ENCODE measurements at places on chromosomes 1 and 21.

GRCh38 chr1:78604643-78605042 is 15.6 kb upstream of the IFI44L start:
- DNase-seq: no peak

GRCh38 chr1:60044881-60045280 is 28.7 kb downstream of the C1orf87 start:
- DNase-seq: peak; percentile 85

GRCh38 chr1:238324211-238324864 is 433.6 kb upstream of the ZP4 start:
- no peak for DNase-seq

DNA sequence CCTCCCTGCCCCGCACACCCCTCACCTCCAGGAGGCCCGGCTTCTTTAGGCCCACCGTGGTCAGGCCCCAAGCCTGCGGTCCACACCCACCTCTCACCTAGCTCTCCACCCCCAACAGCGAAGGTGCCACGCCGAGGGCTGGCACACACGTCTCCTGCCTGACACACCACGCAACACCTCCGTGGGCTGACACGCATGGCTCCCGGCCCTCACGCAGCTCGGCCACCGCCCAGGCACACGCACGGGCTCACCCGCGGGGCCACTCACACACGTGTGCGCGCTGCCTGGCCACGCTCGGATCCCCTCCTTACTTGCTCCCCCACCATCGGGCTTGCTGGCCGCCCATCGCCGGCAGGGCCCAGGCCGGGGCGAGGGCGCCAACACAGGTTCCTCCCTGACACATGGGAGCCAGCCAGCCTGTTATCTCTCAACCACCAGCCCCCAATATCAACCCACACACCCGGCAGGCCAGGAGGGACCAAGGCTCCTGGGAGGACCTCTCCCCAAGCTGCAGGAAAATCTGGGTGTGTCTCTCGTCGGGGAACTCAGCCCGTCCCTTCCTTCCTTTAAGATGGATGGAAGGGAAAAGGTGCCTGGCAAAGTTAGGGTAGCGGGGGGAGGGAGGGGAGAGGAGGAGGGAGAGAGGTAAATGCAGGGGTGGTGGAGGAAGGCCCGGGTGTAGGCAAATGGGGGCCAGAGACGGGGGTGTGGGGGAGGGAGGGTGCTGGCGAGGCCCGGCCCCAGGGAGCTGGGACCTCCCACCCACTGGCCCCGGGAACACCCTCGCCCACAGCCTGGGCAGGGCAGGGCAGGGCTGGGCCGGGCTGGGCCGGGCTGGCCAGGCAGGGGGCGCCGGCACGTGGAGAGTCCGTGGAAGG is 546 bp downstream of the ELOVL1 start:
- no peak for DNase-seq

GRCh38 chr1:43233631-43234030 is 36.2 kb upstream of the TMEM125 start:
- no peak for DNase-seq

GRCh38 chr1:204192046-204192445 is 4.2 kb downstream of the KISS1 start:
- no peak for DNase-seq

DNA sequence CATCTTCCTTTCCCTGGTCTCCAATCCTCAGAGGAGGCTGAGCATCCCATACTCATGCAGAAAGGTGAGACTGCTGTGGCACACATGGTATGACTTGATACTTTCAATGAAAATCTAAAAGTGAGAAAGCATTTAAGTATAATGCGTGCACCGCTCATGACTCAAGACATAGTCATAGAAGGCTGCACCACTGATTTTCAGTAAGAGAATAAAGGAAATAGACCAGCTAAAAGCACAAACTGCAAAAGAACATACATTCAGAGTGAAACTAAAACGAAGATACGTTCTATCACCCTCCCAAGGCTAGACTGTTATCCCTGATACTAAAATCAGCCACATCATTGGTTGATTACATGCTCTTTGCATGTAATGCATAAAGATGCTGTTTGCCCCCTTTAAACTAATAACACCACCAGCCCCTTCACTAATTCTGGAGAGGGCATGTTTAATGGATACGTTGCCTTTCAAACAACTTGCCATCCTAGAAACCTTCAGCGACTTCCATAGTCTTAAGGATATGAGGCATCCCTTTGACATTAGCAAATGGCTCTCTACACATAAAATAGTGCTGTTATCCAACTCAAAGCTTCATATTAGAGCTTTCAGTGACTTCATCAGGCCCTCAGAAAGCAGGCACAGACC is 2.1 kb downstream of the PLD5 start:
- DNase-seq: no peak

DNA sequence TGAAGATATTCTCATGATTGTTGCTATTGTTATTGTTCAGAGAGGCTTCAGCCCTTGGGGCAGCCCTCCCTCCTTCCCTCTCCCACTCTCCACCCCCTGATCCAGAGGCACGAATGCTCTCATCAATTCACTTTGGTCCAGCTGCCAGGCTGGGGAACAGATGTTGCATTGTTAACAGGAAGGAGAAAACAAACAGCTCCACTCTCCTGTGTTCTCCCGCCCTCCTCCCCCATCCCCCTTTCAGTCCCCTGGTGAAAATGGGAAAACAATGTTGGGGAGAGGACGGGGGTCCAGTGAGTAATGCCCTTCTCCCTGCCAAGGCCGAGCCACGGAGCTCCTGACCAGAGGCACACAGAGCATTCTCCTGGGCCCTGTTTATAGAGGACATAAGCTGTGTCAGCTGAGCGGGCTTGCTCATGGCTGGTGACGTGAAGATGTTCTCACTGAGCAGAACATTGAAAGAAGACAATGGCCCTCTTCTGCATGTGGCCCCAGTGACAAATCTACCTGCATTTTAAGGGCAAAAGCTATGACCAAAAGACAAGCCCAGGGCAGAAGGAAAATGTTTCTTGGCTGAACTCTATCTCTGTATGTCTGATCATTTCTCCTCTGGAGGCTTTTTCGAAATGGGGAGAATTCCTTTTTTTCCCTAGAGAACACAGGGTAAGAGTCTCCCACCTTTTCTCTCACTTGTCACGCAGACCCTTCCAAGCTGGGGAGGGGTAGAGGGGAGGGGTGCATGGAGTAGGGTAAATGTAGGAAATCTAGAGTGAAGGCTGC is 111.7 kb downstream of the GLUL start:
- peak; percentile 29 for DNase-seq

DNA sequence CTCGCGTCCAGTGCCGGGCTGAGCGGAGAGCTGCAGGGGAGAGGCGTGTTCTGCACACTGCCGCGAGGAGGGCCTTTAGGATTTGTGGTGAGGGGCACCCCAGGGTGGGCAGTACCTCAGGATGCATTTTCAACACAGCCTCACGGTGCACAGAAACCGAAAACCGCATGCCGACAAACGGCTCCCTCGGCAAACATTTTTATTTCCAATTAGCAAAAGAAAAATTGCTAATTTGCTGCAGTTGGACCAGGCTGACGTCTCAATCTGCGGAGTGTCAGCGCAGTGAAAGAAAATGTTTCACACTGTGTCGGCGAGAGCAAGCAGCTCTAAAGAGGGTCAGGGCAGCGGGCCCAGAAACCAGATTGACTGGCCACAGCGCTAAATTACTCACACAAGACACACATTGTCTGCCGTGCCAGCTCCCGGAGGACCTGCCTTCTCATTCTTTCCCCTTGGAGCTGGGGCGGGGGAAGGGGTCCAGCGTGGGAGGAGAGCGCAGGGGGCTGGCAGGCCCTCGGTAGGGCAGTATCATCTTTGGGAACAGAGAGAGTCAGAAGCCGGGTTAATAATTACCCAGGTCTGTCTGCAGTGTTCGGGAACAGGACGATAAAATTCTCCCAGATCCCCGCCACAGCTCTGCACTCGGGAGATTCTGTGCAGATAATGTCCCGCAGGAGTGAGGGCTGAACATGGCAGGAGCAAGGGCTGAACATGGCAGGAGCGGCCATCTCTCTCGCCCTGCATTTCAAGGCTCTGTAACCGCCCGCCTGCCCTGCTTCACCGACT is 150.2 kb downstream of the PRDM16 start:
- DNase-seq: peak; percentile 19

- no peak for DNase-seq
Measured at GRCh38 chr1:162366671-162367070, 10.0 kb downstream of the SPATA46 start.

DNA sequence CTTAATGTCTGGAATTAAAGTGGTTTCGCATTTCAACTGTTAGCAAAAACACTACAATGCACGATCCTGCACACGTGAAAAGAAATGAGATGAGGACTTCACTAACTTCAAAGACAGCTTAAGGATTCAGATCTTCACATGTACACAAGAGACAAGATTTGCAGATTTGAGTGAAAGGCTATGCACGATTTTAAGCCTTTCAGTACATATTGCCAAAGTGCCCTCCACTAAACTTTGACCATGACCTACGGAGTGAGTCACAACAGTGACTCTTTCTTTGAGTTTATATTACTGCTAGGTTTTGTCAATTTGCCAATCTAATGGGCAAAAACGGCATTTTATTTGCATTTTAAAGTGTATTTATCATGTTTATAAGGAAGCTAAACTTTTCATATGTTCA is 41.2 kb upstream of the CR1L start:
- no peak for DNase-seq

GRCh38 chr1:217138799-217139466 is 415.7 kb upstream of the ESRRG start:
- DNase-seq: no peak

- DNase-seq: no peak
Measured at GRCh38 chr1:153346077-153346723, 2.4 kb downstream of the PGLYRP4 start.

DNA sequence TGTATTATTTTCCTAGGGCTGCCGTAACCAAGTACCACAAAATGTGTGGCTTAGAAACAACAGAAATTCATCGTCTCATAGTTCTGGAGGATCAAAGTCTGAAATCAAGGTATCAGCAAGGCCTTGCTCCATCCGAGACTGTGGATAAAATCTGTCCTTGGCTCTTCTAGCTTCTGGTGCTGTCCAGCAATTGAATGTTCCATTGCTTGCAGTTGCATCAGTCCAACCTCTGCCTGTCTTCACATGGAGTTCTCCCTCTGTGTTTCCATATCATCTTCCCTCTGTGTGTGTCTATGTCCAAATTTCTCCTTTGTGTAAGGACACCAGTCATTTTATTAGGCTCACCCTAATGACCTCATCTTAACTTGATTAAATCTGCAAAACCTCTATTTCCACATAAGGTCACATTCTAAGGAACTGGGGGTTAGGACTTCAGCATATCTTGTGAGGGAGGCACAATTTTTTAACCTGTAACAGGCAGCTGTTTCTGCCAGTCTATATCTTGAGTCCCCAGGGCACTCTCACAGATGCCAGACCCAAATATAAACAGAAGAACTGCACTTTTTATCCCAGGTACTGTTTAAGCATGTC is 84.2 kb downstream of the ERG start:
- no peak for DNase-seq

- no peak for DNase-seq
Measured at GRCh38 chr1:160748878-160749269, 9.8 kb downstream of the SLAMF7 start.

- DNase-seq: no peak
Measured at GRCh38 chr1:196152975-196153374, 455.3 kb downstream of the KCNT2 start.

- no peak for DNase-seq
Measured at GRCh38 chr1:115165776-115166175, 76.5 kb upstream of the TSPAN2 start.

DNA sequence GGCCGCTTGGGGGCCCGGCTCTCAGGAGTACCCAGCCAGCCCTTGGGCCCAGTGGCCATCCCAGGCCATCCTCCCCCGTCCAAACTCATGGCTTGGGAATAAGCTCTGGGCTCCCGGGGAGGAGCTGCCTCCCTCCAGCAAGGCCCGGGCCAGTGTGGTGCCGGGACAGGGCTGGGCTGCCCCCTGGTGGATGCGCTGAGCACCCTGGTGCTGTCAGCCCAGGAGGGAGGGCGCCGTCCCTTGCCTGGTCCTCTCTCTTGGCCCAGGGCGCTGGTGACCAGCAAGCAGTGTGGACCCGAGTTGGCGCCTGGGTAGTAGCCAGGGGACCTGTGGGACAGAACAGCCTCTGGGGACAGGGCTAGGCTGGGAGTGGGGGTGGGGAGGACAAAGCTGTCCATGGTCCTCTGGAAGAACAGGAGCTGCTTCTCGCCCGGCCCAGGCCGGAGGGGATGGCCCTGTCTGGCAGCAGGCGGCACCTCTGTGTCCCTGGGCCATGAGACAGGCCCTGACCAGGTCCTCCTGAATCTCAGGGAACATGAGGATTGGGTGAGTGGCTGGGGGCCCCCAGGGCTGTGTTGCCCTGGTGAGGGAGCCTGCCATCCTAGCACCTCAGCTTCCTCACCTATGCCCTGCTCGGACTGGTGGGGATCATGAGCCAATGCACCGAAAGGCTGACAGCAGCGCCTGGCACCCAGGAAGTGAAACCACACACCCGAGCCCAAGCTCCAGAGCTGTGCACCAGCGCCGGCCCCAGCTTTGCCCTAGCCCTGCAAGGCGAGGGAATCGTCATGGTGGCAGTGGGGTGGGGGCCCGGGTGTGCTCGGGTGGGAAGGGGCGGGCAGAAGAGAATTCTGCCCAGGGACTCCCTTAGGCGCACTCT is 9.4 kb downstream of the MORN1 start:
- peak; percentile 70 for DNase-seq

- DNase-seq: no peak
Measured at GRCh38 chr1:193799371-193799770, 613.0 kb upstream of the B3GALT2 start.

DNA sequence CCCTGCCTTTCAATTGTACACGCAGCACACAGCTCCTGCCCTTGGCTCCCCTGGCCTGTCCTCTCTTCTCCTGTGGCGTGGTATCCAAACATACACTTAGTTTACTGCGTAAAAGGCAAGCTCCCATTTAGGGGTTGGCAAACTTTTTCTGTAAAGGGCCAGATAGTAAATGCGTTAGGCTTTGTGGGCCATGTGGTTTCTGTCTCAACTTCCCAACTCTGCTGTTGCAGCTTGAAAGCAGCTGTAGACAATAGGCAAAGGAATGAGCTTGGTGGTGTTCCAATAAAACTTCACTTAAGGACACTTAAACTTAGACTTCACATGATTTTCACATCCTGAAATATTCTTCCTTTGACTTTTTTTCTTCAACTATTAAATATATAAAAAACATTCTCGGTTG is 63.3 kb downstream of the RHOU start:
- DNase-seq: peak; percentile 9

DNA sequence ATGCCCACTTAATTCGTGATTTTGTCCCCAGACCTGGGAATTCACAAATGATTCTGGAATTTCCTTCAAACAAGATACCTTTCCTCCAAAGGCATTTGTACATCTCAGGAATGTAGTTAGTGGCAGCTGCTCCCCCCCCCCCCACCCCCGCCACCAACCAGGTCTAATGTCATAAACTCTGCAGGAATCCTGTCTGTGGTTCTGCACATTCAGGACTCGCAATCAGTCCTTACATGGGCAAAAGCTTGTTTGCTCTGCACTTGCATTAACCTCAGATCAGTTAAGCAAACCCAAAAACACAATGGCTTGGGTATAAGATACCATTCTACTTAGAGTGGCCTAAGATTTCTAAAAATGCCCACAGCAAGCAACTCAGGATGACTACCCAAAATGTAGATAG is 143.8 kb downstream of the TGFB2 start:
- no peak for DNase-seq

GRCh38 chr1:229138058-229138457 is 132.9 kb upstream of the RAB4A start:
- no peak for DNase-seq

- peak; percentile 60 for DNase-seq
Measured at GRCh38 chr1:153775458-153776327, 486 bp downstream of the SLC27A3 start.

- DNase-seq: no peak
Measured at GRCh38 chr1:237013608-237014007, 9.4 kb upstream of the MT1HL1 start.
